ENCODE measurements at places on chromosomes 3 and 15.

DNA sequence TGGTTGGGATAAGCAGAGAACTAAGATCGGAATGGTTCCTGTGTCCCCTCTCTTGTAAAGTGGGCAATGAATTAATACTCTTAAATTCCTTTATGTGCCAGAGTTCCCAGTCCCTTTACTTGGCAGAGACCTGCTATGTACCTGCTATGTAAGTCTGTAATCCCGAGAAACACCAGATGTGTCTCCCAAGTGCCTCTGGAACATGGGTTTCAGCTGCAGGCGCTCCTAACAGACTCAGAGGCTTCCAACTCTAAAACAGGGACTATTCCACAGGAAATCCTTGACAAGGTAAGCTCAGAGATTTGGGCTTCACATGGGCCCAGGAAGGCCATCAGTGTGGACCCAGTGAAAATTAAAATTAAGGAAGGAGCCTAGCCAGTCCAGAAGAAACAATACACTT lies 117.7 kb upstream of the PLCL2 start:
- H3K27ac ChIP-seq: no peak overlapping the region
- no peaks in the 10 kb centered on the region for H3K27me3 ChIP-seq
- no peaks in the 10 kb centered on the region for H3K4me1 ChIP-seq
- no peak overlapping the region for H3K4me3 ChIP-seq
- no peak for DNase-seq
- H3K36me3 ChIP-seq: no peaks in the 10 kb centered on the region

DNA sequence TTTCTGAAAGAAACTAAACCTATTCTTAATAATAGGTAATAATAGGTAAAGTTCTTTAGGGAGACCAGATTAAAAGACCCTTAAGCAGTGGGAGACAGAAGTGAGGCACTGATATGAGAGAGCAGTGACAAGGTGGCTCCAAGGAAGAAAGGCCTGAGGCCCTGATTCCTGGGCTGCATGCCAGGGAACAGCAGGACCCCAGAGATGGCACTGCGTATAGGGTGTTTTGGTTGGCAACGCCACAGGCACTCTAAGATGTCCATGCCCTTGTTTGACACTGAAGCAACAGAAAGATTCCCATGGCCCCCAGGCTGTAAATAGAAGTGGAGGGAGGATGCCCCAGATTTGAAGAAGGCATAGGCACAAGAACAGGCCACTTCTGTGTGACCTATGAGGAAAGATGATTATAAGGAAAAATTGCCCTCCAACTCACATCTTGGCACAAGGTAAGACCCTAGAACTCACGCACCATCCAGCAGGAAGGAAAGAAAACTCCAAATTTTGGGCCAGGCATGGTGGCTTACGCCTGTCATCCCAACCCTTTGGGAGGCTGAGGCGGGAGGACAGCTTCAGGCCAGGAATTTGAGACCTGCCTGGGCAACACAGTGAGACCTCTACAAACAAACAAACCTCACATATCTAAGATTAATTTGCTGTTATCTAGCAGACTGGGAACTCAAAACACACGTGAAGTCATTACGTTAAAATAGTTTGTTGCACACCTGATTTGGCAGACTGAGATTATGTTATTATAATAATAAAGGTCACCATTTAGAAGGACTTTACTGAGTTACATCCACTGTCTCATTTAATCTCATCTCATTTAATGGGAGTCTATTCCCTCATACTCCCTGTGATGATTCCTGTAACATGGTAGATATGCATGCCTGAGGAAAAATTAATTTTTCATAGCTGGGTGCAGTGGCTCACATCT lies 10.5 kb upstream of the BLM start:
- no peaks in the 10 kb centered on the region for H3K27me3 ChIP-seq
- H3K4me1 ChIP-seq: peaks cover 10% of the 10 kb centered on the region
- no peak overlapping the region for H3K27ac ChIP-seq

GRCh38 chr3:175805825-175806224 lies 946.7 kb downstream of the NAALADL2 start:
- no peaks in the 10 kb centered on the region for H3K4me1 ChIP-seq
- H3K27ac ChIP-seq: no peak overlapping the region
- no peaks in the 10 kb centered on the region for H3K27me3 ChIP-seq
- H3K4me3 ChIP-seq: no peak overlapping the region
- H3K36me3 ChIP-seq: no peaks in the 10 kb centered on the region

- H3K4me1 ChIP-seq: no peaks in the 10 kb centered on the region
- H3K27me3 ChIP-seq: no peaks in the 10 kb centered on the region
- H3K27ac ChIP-seq: no peak overlapping the region
- no peak overlapping the region for H3K4me3 ChIP-seq
- no peaks in the 10 kb centered on the region for H3K36me3 ChIP-seq
- DNase-seq: no peak
These were observed 14.3 kb upstream of the SLC9C1 start for GRCh38 chr3:112308151-112308911.

GRCh38 chr15:71279757-71280141 lies 164.5 kb downstream of the THSD4 start:
- no peak for DNase-seq
- peaks cover 9% of the 10 kb centered on the region for H3K27me3 ChIP-seq
- H3K27ac ChIP-seq: no peak overlapping the region
- H3K4me3 ChIP-seq: no peak overlapping the region
- no peaks in the 10 kb centered on the region for H3K36me3 ChIP-seq
- no peaks in the 10 kb centered on the region for H3K4me1 ChIP-seq

- no peaks in the 10 kb centered on the region for H3K27me3 ChIP-seq
- H3K4me3 ChIP-seq: peak overlapping the region; percentile 47
- no peak for DNase-seq
- H3K27ac ChIP-seq: peak overlapping the region; percentile 85
- peaks cover 44% of the 10 kb centered on the region for H3K36me3 ChIP-seq
These were observed 33.0 kb downstream of the MBNL1 start for GRCh38 chr3:152301745-152302181.

- peaks cover 25% of the 10 kb centered on the region for H3K4me1 ChIP-seq
- no peak for DNase-seq
- H3K27me3 ChIP-seq: peaks cover 94% of the 10 kb centered on the region
- peaks cover 23% of the 10 kb centered on the region for H3K36me3 ChIP-seq
These were observed 4.7 kb downstream of the ZIC1 start for GRCh38 chr3:147413686-147414389.

DNA sequence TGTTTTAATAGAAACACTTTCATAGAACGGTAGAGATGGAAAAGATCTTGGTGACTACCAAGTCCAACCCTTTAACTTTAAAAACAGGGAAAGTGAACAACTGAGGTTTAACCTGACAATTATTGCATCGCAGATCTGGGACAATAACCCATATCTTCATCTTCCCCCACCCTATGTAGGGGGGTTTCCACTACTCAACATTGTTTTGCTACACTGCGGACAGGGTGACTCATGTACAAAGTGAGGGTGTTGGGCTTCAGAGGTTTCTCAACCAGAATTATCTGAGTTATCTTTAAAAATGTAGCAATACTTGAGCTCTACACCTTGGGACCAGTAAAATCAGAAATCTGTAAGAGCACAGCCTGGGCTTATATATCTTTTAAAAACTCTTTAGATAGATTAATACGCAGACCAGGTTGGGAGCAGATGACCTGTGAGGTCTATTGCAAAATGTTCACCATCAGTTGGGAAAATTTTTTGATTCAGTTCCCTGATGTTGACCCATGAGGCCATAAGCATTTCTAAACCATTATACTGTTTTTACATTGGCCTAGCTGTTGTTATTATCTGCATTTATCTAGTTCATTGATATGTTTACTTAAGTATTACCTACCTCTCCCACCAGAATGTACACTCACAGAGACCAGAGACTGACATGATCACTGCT lies 103.6 kb upstream of the ICE2 start:
- H3K27me3 ChIP-seq: no peaks in the 10 kb centered on the region
- H3K27ac ChIP-seq: peak overlapping the region; percentile 93
- peaks cover 76% of the 10 kb centered on the region for H3K4me1 ChIP-seq
- H3K4me3 ChIP-seq: peak overlapping the region; percentile 66
- DNase-seq: peak; percentile 50
- peaks cover 8% of the 10 kb centered on the region for H3K36me3 ChIP-seq

DNA sequence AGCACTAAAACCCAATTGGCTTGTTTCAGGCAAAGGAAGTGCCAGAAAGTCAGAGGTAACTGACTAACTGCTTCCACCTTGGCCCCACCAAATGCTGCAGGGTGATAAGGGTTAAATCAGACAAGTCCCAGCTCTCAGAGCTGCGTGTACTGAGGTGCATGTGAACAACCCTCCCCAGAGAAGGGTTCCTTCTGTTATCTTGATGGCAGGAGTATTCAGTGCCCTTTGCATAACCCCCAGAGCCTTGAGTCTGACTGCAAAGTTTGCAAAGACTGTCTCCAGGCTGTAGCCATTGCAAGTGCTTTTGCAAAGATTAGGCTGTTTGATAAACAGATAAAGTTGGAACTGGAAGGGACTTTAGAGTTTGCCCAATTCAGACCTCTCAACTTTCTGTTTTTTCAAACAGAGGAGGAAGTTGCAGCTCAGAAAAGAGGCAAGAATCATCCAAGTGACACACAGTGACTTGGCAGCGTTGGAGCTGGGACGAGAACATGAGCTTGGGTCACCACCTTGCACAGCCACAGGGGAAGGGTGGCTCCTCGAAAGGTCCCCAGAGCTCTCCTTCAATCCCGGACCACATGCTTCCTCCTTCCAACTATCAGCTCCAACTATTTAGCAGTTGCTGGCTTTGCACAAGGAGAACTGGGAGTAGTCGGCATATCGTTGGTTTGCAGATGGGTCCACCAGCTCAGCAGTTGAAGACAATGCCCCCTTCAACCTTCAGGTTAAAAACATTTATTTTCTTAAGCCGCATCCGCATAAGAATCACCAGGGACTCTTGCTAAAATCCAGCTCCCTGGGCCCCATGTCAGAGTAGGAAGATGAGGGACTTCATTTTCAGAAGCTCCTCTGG lies 224.8 kb upstream of the HES1 start:
- H3K4me3 ChIP-seq: no peak overlapping the region
- H3K4me1 ChIP-seq: peaks cover 13% of the 10 kb centered on the region
- peak overlapping the region; percentile 36 for H3K27ac ChIP-seq
- no peak for DNase-seq

GRCh38 chr15:62212741-62213140 lies 47.7 kb upstream of the C2CD4B start:
- peaks cover 9% of the 10 kb centered on the region for H3K4me1 ChIP-seq
- H3K27ac ChIP-seq: peak overlapping the region; percentile 65
- DNase-seq: no peak
- no peak overlapping the region for H3K4me3 ChIP-seq

DNA sequence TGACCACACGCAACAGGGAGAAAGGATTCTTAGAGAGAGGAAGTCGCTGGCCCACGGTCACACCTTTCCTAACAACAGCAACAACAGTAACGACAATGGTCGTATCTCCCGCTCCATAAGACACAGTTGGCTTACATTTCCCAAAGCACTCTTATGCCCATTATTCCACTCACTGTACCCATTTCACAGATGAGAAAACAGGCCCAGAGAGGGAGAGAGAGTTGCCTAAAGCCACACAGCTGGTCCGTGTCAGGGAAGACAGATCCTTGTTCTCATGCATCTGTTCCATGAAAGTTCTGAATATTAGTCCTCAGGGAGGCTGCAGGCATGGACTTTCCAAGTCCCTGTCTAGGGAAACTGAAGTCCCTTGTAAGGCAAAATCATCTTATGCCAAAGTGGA lies 42.0 kb upstream of the ATP2B2 start:
- H3K27me3 ChIP-seq: peaks cover 15% of the 10 kb centered on the region
- peaks cover 24% of the 10 kb centered on the region for H3K4me1 ChIP-seq
- no peaks in the 10 kb centered on the region for H3K36me3 ChIP-seq
- no peak for DNase-seq
- no peak overlapping the region for H3K4me3 ChIP-seq

DNA sequence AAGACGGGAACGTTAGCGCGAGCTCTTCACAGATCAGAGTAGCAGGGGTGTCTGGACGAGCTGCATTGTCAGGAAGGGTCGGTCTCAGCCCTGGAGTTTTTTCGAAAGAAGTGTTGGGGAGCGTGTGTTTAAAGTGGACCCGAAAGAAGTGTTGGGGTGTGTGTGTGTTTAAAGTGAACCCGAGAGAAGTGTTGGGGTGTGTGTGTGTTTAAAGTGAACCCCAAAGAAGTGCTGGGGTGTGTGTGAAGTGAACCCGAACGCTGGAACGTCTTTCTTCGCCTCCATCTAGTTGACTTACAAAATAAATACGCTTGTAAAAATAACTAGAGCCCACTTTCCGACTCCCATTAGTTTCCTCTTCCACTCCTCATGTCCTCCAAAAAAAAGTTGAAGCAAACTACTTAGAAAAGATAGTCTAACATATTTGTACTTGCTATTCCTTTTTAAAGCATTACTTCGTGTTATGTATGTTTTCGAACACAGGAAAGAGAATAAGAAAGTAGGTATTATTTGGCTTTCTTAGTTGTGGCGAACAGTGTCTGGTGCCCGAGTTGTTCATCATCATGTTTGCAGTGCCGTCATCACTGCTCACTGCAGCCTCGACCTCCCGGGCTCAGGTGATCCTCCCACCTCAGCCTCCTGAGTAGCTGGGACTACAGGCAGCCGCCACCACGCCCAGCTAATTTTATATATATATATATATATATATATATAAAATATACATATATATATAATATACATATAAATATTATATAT lies 1.0 kb downstream of the LRCH3 start:
- peaks cover 1% of the 10 kb centered on the region for H3K36me3 ChIP-seq
- H3K27me3 ChIP-seq: no peaks in the 10 kb centered on the region
- H3K4me3 ChIP-seq: peak overlapping the region; percentile 93
- H3K4me1 ChIP-seq: peaks cover 47% of the 10 kb centered on the region
- peak overlapping the region; percentile 92 for H3K27ac ChIP-seq

GRCh38 chr3:46926871-46927717 lies 49.5 kb downstream of the CCDC12 start:
- H3K36me3 ChIP-seq: peaks cover 48% of the 10 kb centered on the region
- peaks cover 45% of the 10 kb centered on the region for H3K4me1 ChIP-seq
- no peak for DNase-seq
- H3K27me3 ChIP-seq: no peaks in the 10 kb centered on the region
- H3K27ac ChIP-seq: peak overlapping the region; percentile 43

GRCh38 chr3:150588027-150588830 lies 14.9 kb upstream of the SELENOT start:
- no peak overlapping the region for H3K27ac ChIP-seq
- H3K27me3 ChIP-seq: no peaks in the 10 kb centered on the region
- peaks cover 18% of the 10 kb centered on the region for H3K4me1 ChIP-seq
- DNase-seq: no peak

DNA sequence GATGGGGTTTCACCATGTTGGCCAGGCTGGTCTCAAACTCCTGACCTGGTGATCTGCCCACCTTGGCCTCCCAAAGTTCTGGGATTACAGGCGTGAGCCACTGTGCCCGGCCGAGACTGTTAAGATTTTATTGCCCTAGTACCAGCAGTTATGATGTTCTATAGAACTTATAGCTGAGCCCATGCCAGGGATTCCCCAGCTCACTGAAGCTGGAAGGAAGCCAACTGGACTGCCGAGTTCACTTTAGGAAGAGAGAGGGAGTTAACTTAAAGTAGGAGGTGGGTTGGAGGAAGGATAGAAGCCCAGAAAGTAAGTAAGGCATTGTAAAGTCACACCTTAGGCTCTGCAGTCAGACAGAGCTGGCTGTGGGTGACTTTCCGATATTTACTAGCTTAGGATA lies 101.1 kb upstream of the BOC start:
- DNase-seq: no peak
- H3K4me3 ChIP-seq: no peak overlapping the region
- H3K4me1 ChIP-seq: peaks cover 2% of the 10 kb centered on the region
- no peaks in the 10 kb centered on the region for H3K27me3 ChIP-seq
- no peak overlapping the region for H3K27ac ChIP-seq
- H3K36me3 ChIP-seq: peaks cover 5% of the 10 kb centered on the region
